ENCODE measurements at places on chromosomes 16 and 17.

DNA sequence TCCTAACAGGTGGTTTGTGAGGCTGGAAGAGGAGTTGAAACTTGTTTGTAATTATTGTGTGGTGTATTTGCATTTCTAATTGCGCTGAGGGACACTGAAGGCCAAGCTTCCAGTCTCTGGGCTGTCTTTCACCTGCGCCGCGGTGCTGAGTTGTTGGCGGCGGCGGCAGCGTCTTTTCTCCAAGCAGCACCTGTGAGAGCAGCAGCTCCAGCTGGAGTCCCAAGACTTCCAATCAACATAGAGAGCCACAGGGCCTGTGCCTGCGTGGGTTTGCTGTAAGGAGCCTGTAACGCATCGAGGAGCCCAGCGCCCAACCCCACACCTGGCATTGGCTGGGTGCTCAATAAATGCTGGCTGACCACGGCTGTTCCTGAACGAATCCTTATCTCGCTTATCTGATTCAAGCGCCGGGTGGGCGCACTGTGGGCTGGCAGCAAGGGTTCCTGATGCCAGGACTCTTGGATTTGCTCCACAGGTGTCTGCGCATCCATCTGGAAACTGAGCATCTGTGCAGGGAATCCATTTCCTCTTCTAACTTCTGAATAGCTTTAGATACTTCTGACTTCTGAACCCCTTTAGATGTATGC is 138.1 kb downstream of the ASIC2 start:
- no peak for DNase-seq

GRCh38 chr17:74654742-74655141 is 31.2 kb upstream of the CD300E start:
- DNase-seq: no peak

DNA sequence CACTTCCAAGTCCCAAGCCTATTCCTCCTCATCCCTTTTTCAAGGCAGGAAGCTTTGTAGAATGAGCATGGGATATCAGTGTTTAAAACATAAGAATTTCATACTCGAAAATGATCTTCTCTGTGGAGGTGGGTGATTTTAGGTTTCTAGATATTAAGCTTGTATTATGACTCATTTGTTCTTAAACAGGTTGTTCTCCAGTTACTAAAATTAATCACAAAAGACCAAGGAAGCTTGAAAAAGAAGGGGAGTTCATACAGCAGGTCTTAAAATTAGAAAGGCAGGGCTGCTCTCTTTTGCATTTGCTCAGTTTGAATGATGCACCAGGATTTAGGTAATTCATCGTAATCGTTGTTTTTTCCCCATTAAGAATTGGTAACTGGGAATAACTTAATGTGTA is 208.7 kb downstream of the PRKCA start:
- no peak for DNase-seq

DNA sequence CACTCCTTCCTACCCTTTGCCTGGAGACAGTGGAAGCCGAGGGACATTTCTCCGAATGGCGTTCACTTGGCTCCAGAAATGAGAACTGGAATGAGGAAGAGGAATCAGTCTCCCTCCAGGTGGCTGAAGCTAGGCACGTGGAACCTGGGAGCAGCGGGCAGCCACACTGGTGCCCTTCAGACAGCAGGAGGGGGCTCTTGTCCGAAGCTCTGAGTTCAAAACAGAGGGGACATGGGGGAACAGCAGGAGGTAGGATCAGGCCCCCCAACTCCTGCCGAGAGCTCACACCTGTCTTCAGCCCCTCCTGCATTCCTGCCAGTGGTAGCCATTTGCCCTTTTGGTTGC is 41.5 kb downstream of the TMEM235 start:
- DNase-seq: no peak

DNA sequence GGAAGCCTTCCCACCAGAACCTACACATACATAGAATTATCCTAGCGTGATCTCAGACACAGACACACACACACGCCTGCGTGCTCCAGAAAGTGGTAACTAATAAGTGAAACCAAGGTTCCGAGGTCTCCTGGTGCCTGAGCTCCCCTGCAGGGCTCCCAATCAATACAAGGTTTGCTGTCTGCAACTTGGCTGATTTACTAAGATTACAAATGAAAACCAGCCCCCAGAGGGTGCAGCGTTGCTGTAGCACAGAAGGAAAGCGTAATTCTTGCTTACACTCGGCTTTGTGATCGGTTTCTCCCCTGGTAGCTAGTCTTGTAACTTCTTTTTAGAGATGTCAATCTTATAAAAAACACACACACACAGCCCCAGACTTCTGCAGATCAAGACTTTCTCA is 334.1 kb upstream of the XYLT1 start:
- no peak for DNase-seq

DNA sequence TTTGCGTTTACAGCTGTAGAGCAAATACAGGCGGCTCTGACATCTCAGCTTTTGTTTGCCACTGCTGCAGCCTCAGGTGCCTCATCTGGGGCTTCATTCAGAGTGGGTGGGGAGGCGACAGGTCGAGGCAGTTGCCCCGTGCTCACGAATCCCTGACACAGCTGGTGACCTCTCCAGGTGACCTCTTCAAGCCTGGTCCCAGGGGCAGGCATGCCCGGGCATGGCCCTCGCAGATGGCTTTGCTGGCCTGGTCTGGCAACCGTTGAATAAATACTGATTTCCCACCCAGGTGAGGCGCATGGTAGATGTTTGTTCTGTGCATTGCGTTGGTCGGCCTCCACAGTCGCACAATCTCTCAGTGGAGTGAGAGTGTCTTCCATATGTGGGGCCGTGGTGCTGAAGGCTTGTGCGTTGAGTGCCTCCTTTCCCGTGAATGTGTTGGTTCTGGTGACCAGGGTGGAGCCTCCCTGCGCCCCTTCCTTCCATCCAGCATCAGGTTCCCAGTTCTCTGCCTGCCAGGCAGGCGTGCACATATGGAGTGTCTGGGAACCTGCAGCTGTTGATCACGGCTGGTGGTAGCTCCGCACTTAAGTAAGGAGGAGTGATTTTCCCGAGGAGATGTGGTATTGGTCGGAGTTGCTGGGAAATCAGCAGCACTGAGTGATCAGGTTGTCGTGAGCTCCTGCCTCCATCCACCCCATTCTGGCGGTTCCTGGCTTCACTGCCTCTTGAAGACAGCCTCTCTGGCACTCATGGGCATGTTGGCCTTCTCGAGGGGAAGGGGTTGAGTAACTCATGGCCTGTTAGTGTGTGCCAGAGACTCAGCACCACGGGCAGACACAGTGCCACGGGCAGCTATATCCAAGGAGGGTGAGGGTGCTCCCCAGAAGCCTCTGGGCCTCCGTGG is 149.7 kb downstream of the RPTOR start:
- no peak for DNase-seq

DNA sequence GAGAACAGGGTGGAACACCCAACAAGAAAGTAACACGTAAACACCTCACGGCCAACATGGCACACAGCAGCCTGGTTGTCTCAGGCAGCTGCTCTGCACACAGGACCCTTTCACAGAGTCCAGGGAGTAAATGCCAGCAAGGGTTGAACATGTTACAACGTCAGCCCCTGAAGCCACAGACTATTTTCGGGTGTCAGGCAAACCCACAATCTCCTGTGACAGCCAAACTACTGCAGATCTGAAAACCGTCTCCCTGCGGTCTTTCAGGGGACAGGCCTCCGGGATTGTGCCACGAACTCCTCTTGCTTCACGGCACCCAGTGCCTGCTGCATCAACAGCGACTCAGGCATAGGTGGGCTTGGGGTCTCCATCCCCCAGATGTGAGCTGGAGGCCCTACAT is 127.7 kb downstream of the XYLT1 start:
- DNase-seq: no peak

GRCh38 chr17:1377334-1377733 is 22.7 kb downstream of the YWHAE start:
- DNase-seq: no peak

DNA sequence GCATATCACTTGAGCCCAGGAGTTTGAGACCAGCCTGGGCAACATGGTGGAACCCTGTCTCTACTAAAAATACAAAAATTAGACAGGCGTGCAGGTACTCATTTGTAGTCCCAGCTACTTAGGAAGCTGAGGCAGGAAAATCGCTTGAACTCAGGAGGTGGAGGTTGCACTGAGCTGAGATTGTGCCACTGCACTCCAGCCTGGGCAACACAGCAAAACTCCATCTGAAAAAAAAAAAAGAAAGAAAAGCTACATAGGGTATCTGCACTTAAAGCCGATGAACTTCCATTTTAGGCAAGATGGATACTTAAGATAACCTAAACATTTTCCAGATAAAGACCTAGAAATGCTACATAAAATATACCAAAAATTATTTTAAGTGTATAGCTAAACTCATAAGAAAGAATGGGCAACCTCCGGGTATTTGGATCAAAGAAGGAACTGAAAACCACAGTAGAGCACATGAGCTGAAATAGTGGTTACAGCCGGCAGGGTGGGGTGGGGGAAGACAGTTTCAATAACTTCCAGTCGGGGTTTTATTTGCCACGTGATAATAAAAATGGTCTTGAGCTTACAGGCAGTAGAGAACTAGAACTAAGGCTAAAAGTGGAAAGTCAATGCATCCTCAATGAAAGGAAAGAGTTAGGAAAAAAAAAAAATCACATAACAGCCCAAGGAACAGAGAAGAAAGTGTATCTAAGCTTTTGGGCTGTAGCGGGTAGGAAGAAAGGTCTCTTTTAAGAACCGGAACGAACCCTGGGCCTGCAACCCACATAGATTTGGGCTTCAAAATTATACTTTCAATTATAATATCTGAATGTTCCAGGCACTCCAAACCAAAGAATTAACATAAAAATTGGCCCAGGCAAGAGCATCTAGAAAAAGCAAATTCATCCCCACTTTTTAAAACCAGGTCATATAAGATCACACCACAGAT is 53.1 kb downstream of the CFDP1 start:
- DNase-seq: no peak

DNA sequence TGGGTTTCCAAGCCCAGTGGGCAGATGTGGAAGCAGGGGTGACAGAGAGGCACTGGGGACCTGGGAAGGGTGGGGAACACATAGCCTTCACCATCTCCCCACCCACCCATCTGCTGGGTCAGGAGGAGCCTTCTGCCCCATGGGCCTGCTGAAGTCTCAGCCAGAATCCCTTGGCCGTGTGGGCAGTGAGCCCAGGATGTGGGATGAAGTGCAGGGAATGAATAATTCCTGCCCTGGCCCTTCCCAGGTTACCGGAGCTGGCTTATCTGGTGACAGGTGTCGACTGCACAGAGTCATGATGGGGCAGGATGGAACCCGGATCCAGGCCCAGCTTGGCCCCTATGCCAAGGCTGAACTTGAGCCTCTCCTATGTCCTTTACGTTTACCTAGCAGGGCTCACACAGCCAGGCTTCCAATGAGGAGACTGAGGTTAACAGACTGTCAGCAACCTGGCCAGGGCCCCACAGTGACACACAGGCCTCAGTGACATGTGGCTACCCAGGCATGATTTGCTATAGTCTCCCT is 17.5 kb downstream of the ATP2A3 start:
- DNase-seq: no peak

GRCh38 chr16:69921127-69921526 is 30.0 kb upstream of the CLEC18A start:
- no peak for DNase-seq

- DNase-seq: no peak
Observed at GRCh38 chr17:82802075-82802780, 37.6 kb downstream of the ZNF750 start.

DNA sequence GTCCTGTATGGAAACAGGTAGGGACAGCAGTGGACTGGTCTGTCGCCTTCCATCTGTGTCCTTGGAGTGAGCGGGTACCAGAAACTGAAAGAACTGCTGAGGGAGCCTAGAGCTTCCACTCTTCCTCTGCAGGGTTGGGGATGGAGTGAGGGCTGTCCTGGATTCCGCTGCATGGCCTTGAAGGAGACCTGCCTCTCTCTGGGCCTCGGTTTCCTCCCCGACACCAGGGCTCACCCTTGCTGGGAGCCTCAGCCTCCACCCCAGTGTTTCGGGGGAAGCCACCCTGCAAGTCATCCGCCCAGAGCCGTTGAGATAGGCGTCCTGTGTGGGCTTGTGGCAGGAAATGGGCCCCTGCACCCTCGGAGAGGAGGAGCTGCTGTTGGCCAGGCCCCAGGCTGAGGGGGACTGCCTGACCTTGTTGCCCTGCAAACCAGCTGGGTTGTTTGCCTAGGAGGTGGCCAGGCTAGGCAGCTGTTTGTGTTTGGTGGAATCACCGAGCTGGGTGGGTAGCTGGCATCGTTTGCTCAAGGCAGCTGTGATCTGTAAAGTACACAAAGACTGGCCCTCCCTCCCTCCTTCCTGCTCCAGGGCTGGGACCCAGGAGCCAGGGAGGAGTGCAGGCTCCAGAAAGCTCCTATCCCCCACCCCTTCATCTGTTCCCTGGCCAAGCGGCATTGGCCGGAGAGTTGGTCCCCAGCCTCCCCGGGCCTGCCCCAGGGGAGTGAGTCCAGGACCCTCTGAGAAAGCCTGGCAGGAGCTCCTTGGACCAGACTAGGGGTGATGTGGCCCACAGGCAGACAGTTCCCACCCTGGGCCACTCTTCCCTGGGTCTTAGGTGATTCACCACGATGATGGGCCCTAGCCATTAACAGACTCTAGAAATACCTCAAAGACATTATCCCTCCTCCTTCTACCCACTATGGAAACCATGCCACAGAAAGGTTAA is 1.3 kb downstream of the RAB37 start:
- DNase-seq: no peak

- DNase-seq: no peak
Observed at GRCh38 chr16:70652322-70652721, 6.0 kb downstream of the IL34 start.

DNA sequence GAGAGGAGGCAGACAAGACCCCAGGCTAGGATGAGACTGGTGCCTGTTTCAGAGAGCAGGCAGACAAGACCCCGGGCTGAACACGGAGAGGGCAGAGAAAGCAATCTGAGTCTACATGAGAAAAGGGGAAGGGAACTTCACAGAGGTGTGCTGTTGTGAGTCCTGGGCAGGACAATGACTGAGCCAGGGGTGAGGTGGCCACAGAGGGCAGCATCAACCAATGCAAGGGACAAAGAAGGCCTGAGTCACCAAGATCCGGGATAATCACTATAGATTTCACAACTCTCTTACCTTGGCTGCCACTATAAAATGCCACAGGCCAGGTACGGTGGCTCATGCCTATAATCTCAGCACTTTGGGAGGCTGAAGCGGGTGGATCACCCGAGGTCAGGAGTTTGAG is 89.0 kb downstream of the SLC39A11 start:
- no peak for DNase-seq

GRCh38 chr17:20611309-20611708 is 31.8 kb downstream of the CDRT15L2 start:
- no peak for DNase-seq

- no peak for DNase-seq
Observed at GRCh38 chr17:21287703-21288449, 3.4 kb downstream of the MAP2K3 start.

GRCh38 chr16:14576532-14576931 is 53.5 kb downstream of the PARN start:
- no peak for DNase-seq
